ENCODE measurements at places on chromosomes 5 and 9.

GRCh38 chr9:92438900-92439526 is 14.7 kb upstream of the OMD start:
- DNase-seq = no peak

- no peak for DNase-seq
Measured at GRCh38 chr5:2157372-2157771, 274.6 kb upstream of the IRX4 start.

GRCh38 chr5:76718381-76718832 is 2.5 kb downstream of the F2R start:
- no peak for DNase-seq

DNA sequence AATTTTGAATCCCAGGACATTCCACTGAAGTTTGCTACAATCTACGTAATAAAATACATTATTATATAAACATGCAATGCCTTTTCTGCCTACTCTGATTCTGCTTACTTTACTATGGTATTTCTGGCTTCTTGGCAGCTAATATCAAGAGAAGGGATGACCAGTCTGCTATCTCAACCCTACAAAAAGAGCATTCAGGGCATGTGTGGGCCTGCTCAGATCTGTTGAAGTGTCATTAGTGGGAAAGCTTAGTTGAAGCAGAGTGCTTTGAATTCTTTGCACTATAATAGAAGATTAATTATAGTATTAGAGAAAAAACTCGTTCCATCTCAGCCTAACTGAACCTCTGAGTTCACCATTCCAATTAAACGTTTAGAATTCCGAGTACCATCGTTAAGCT is 339.5 kb upstream of the ISL1 start:
- DNase-seq = no peak

GRCh38 chr9:38707885-38708637 is 11.9 kb downstream of the FAM240B start:
- DNase-seq = no peak

Measured in cortex of kidney (tissue), 1 donor.